ENCODE measurements at places on chromosomes 2 and 18.

DNA sequence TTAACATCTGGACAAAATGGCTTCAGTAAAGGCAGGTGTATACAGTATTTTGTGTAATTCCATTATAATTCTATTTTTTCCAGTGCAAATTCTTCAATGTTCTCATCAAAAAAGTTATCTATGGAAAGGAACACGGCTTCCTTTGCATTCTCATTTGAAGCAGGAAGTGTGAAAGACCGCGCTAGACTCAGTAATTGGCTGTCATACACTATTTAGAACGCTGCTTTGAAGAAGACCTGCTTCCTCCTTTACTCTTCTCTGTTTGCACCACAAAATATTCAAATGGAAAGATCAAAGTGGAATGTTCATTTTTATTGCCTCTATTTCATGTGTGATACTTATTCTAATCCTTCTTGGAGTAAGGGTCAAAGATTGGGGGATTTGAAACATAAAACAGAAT is 883.7 kb downstream of the TSN start:
- no peak for DNase-seq

DNA sequence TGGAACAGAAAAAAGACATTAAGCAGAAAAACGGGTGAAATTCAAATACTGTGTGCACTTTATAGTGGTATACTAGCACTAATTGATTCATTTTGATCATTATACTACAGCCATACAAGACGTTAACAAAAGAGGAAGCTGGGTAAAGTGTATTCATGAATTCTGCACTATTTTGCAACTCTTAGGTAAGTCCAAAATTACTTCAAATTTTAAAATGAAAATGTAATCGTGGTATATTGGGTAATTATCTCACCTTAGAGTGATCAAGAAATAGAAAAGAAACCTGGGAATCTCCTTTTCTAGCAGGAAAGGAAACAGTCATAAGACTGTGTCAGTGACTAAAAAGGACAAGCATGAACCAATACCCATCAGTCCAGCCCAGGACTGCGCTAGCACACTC is 5.4 kb downstream of the TGFBRAP1 start:
- DNase-seq = no peak

GRCh38 chr18:75782826-75783225 is 355.3 kb upstream of the SMIM21 start:
- no peak for DNase-seq

DNA sequence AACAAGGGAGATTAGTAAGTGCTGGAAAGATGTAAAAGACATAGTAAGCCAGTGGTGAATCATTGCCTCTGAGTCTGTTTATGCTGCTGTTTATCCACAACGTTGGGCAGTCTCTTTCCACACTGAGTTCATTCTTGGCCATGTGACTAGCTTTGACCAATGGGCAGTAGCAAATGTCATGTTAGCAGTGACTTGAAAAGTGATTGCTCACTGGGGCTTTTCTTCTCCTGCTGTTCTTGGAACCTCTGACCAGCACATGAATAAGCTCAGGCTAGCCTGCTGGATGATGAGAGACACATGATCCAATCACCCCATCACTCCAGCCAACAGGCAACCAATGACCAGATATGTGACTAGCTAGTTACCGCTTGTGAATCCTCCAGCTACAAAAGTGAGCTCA is 360.4 kb downstream of the SLC4A3 start:
- DNase-seq = no peak

GRCh38 chr2:181471783-181472182 is 14.6 kb downstream of the ITGA4 start:
- DNase-seq = no peak

GRCh38 chr2:64017811-64018700 is 1.2 kb downstream of the VPS54 start:
- peak; percentile 61 for DNase-seq

Data from HT-29 (cell line).